Stimulated activated CD4-positive, alpha-beta T cell treated with anti-CD3 and anti-CD28 coated beads, Interleukin-12 subunit alpha, Interleukin-12 subunit beta, amount 100 ng/mL, for 24 hours (primary cell): ENCODE measurements at places on chromosomes 6 and 20.

- DNase-seq = no peak
These were observed 12.4 kb upstream of the RNF24 start for GRCh38 chr20:4027590-4028265.

DNA sequence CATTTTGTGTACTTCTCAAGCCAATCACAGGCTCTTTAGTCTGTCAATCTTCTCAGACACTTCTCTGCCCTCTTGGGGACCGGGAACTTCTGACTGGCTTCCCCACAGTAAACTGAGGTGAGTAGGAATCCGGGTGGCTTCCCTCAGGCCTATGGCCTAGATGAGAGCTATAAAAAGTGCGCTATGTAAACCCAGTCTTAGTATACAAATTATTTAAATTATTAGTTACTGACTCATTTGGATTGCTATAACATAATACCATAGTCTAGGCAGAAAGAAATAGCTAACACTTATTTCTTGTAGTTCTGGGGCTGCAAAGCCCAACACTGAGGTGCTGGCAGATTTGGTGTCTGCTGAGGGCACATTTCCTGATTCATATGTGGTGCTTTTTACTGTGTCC, 109.2 kb upstream of the MCHR2 start:
- no peak for DNase-seq

- no peak for DNase-seq
These were observed 10.7 kb upstream of the VEGFA start for GRCh38 chr6:43759136-43759906.

DNA sequence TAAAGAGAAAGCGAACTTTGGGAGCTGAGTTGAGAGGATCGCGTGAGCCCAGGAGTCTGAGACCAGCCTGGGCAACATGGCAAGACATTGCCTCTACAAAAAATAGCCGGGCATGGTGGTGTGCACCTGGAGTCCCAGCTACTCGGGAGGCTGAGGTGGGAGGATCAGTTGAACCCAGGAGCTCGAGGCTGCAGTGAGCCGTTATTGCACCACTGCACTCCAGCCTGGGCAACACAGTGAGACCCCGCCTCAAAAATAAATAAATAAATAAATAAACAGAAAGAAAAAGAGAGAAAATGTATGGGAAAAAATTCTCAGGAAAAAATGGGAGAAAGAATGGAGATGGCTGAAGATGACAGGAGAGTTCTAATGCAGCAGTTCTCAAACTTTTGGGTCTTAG, 2.5 kb downstream of the C20orf202 start:
- DNase-seq = no peak

- DNase-seq = no peak
These were observed 86.9 kb downstream of the SOBP start for GRCh38 chr6:107576852-107577251.

DNA sequence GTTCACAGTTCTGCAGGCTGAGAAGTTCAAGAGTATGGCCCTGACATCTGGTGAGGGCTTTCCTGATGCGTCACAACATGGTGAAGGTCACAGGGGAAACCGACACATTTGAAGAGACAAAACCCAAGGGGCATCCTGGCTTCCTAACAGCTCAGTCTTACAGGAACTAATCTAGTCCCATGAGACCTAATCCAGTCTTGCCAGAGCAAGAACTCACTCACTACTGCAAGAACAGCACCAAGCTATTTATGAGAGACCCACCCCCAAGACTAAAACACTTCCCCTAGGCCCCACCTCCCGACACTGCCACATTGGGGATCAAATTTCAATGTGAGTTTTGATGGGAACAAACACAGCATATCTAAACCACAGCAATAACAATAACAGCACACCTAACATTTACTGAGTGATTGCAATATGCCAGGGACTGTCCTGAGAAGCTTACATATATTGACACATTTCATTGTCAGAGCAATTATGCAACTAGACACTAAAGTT, 46.6 kb downstream of the TPBG start:
- DNase-seq = no peak

DNA sequence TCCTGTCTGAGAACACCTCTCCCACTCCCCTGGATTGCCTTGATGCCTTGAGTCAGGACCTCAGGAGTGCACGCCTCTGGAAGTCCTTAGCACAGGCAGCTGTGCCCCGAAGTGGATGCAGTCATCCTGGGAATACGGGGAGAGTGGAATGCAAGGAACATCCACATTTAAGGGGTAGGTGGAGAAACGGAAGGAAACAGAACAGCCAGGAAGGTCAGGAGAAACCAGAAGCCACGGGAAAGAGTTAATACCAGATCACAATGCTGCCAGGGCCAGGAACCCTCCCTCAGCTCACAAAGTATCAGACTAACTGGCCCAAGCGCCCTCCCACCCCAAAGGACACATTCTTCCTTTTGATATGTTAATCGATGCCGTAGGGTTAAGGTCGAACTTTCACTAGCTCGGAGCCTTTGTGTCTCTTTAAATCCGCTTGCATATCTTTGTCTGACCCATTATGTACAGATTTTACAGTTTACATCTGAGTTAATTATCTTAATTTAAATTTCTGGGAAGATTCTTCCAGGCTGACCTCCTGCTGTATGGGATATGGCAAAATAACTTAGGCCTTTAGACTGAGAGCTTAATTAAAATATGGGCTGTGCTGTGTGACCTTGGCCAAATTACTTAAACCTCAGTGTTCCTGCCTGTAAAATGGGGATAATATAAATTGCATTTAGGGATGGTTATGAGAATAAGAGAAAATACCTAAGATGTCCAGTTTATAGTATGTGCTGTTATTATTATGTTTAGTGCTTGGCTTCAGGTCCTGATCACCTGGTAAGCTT, 24.0 kb upstream of the CCND3 start:
- no peak for DNase-seq

- DNase-seq = no peak
These were observed 558.8 kb downstream of the KIF16B start for GRCh38 chr20:16014436-16014835.

GRCh38 chr6:143745166-143746133, 67.7 kb downstream of the PHACTR2 start:
- no peak for DNase-seq

DNA sequence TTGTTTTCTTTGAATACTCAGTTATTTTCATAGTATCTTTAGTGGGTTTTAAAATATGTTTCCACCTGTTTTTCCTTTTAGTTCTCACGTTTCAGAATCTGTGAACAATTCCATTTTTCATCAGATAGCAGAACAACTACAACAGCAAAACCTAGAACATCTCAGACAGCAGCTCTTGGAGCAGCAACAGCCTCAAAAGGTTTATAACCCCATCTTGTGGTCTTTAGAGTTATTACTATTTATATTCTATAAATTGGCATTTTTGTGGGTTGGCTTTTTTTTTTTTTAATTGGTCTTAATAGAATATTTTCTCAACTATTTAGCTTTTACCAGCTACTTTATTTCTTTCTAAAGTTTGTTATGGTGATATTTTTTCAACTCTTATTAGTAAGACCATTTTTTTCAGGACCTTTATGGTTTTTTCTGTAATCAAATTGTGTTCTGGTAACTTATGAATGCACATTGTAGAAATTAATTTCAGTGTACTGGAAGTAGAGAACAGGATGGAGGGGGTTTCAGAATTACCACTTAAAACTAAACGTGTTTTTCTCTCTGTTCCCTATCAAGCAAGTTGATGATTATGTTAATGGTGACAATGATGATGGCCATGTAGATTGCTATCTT, 72.2 kb downstream of the SCAF8 start:
- DNase-seq = no peak

- no peak for DNase-seq
These were observed 17.1 kb upstream of the ERVFRD-1 start for GRCh38 chr6:11128608-11129007.

DNA sequence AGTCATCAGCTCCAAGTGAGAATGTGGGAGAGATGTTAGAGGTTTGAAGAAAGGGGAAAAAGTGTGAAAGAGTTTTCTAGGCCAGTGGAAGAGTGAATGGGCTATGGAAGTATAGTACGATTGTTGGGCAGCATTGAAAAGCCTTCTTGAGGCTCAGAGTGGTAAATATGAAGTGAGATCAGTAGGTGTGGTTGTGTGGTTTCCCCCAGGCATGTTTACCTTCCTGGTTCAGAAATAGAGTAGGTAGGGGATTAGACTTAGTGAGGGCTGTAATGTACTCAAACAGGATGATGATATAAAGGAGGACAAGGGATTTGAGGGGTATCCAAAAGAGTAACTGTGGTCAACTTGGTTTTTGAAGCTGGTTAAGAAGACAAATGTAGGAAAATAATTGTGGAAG, 3.7 kb downstream of the MLIP start:
- DNase-seq = no peak

- no peak for DNase-seq
These were observed 52.2 kb downstream of the MARCKS start for GRCh38 chr6:113909224-113909856.

DNA sequence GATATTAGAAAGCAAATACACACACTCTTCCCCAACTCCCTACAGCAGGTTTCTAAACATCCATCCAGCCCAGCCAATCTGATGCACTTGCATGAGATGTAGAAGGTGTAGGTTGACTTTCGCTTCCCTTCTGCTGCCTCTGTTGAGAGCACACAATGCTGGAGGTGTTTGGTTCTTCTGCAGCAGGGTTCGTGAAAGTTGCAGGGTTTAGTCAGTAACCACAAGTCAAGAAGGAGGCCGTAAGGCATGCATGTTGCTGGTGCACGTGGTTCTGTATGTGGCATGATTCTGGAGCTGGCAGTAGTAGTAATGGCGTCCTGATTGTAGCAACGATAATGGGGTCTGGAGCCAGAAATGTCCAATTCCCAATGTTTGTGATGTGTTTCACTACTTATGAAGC, 53.0 kb downstream of the DEK start:
- DNase-seq = peak; percentile 14

DNA sequence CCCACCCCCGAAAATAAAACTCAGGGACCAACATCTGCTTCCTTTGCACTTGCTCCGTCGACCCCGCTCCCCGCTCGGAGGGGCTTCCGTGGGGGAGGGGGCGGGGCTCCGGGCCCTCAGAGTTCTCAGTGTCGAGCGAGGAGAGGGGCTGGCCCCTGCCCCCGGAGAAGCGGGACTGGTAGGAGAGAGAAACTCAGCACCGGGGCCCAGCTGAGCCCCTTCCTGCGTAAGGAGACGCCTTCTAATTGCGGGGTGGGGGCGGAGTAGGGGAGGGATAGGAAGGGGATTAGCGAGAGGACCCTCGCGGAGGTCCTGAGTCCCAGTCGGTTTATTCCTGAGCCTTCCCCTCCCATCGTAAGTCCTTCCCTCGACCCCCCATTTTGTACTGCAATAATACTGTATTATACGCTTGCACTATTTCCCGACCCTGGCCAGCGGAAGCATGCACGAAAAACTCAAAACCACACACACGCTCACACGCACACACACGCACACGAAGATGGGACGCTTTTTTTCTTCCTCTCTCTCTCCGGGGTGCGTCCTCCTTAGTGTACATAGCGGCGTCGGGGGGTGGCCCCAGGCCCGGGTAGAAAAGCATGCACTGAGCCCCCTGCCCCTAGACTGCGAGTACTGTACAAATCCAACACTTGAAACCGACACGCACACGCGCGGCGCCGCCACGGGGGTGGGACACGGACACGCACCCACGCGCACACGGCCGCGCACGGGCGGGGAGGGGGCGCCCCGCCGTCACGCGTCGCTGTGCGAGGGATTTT, 22.1 kb upstream of the SLC22A7 start:
- DNase-seq = no peak

- DNase-seq = no peak
These were observed 3.5 kb upstream of the MUCL3 start for GRCh38 chr6:30937265-30937664.

DNA sequence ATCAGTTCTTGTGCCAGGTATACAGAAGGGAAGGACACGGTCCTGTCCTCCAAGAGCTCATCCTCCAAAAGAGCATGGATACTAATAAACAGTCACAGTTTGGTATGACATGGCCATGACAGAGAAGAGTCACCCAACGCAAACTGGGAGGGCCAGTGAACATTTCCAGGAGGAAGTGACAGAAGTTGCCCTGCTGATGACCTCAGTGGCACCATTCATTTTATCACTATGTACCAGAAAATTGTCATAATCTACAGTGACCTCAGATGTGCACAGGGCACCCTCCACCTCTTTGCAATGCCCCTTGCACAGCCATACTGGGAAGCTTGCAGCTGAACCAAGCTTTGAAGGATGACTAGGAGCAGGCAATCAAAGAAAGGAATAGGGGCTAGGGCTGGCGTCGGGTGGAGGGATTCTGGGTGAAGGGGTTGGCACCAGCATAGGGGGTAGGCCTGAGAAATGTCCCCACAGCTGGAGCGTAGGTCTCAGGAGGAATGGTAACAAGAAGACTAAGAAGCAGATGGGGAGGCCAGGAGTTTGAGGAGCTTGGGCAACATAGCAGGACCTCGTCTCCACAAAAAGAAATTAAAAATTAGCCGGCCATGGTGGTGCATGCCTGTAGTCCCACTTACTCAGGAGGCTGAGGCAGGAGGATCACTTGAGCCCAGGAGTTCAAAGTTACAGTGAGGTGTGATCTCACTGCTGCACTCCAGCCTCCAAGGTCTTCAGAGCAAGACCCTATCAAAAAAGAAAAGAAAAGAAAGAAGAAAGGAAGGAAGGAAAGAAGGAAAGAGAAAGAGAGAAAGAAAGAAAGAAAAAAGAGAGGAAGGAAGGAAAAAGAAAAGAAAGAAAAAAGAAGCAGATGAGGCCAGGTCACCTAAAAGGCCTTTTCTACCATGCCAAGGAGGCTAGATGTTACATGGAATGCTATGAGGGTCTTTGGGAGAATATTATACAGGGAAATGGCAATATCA, 65.3 kb upstream of the SNX9 start:
- no peak for DNase-seq

DNA sequence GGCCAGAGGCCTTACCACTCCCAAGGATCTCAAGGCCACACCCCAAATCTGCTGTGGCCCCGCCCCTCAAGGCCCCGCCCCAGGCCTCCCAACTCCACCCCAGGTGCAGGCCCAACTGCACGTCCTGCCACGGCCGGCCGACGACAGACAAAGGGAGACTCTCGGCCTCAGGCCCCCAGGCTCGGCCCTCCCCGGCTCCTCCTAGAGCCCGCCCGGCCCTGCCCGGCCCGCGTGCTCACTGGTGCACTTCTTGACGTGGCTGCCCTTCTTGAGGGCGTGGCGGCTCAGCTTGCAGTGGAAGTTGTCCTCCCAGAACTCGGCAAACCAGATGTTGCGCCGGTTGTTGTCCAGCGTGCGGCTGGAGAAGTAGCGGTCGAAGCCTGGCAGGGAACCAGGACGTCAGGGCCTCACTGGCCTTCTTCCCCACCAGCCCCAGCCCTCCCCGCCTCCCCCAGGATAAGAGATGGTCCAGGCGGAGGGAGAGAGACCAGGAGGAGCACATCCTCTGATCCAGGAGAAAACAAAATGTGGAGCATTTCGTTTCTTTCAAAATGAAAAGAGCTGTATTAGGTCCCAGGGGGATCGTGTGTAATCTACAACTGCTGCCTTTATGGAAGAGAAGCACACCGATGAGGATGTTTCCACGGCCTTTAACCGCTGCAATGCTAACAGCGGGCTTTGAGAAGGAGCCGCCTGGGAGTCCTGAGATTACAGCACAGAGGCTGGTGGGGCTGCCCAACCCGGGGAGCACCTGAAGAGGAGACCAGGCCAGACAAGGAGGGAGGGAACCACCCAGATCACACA, 89.4 kb downstream of the GRM4 start:
- DNase-seq = no peak

DNA sequence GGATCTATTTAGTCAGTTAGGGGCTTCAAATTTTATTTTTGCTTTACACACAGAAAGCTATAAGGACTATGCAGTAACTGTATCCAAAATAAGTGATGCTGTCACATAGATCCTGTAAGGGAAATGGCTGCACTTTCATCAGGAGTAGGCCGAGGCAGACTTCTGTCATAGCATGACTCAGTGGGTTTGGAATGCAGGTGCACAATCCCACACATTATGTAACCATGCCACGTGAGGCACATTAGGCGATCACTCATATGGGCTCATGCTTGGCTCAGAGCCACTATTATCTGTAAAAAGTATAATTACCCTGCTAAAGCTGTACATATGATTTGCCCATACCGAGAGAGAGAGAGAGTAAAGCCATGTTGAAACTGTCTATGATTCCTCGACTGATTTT, 1189.4 kb upstream of the EYS start:
- no peak for DNase-seq
